ENCODE measurements at places on chromosomes 6 and 20.
A peak's percentile ranks its signal among the peaks of the same experiment; 100 is the strongest.

DNA sequence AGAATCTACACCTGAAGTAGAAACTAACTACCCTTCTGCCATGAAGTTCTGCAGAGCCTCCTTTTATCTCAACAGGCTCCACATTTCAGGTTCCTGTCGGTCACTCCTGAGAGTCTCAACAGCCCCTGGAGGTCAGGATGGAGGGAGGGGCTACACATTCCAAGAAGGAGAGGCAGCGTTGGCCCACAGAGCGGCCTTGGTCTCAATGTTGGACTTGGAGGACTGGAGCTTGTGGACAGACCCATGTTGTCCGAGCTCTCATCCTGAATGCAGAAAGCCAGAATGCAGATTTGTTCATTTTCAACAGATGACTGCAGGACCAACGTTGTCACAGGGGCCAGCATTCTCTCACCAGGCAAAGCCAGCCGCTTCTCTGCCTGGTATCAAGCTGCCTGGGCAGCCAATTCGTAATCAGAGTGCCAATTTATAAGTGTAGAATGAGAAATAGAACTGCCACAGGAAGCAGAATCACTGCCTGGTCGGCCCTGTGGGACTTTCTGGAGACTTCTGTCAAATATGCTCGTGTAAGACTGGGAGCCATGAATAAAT is 212.5 kb upstream of the SNX9 start:
- DNase-seq, result no peak

GRCh38 chr6:56595490-56596122 is 47.1 kb downstream of the DST start:
- peak; percentile 62 for DNase-seq

DNA sequence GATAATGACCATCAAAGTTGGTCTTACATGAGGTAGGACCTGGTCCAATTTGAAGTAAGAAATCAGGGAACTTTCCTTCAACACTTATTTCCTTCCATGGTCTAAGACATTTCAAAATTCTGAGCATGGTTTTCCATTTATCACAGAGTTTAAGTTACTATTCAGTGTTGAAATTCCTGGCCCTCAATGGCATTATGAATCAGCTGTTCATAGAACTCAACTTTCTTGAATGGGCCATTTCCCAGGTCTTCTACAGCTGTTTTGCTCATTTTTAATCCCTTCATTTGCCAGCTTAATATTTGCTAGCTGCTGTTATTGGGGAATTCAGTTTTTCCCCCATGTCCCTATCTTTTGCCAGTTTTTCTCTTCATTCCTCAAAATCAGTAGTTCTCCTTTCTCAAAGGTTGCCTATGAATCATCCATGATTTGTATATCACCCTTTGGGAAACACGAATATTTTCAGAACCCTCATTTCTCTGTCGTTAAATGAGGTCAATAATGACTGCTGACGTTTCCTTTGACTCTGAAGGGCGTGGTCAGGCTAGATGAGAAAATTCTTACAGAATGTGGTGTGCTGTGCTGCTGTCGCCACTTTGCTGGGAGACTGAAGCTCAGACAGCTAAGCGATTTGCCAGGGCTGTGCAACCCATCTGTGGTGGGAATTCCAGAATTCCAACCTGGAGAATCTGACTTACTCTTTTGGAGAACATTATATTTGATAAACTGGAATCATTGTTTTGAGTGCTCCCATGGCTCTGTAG is 216.5 kb upstream of the FLRT3 start:
- DNase-seq, result no peak

- no peak for DNase-seq
These were observed 78.2 kb upstream of the TBX18 start for GRCh38 chr6:84842525-84843166.

GRCh38 chr6:166582258-166582657 is 4.2 kb downstream of the RAMACL start:
- DNase-seq, result no peak

- DNase-seq, result peak; percentile 6
These were observed 354.8 kb downstream of the BTBD9 start for GRCh38 chr6:38284802-38285394.

DNA sequence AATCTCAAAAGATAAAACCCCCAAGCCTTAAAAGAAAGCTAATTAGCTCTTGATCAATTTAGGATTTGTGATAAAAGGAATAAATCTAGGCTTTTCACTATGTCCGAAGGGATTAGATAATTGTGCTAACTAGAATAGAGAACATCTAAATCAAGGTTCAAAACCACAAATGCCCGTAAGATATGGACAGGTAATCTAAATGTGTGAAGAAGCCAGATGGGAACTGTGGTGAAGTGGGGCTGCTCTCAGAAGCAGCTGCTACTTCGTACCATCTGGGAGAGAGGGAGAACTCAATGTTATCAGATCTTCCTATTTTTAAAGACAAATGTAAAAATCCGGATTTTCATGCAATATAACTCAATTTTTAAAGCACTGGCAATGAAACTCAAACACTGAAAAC is 44.2 kb downstream of the NCOA6 start:
- DNase-seq, result no peak

GRCh38 chr6:149055195-149055899 is 262.2 kb upstream of the TAB2 start:
- peak; percentile 58 for DNase-seq

DNA sequence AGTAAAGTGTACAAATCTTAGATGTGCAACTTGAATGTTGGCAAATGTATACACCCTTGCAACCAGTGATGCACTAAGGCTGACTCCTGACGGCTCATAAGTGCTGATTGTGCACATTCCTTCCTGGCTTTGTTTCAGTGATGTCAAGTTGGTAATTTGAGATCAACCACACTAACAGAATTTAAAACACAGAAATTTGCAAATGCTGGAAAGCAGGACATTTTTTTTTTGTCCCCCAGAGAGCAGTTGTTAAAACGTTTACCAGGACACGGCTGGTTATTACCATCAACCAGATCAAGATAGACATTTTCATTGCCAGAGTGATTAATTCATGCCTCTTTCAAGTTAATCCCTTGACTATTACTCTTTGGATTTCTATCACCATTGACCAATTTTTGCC is 735.6 kb downstream of the RFPL4B start:
- DNase-seq, result no peak

DNA sequence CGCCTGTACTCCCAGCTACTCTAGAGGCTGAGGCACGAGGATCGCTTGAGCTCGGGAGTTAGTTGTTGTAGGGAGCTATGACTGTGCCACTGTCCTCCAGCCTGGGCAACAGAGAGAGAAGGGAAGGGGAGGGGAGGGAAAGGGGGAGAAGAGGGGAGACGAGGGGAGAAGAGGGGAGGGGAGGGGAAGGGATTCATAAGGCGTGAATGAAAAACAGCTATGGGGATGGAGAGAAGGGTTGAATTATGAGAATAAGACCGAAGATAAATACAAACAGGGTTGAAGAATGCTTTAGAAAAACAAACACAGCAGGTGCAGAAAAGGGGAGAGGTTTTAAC is 106.0 kb downstream of the TRIM27 start:
- DNase-seq, result no peak

- no peak for DNase-seq
These were observed at the start of gene CYP24A1 for GRCh38 chr20:54173653-54174456. CYP24A1 (minus strand) TSS chr20:54173986; CDS start chr20:54173579, 407 bp downstream.

DNA sequence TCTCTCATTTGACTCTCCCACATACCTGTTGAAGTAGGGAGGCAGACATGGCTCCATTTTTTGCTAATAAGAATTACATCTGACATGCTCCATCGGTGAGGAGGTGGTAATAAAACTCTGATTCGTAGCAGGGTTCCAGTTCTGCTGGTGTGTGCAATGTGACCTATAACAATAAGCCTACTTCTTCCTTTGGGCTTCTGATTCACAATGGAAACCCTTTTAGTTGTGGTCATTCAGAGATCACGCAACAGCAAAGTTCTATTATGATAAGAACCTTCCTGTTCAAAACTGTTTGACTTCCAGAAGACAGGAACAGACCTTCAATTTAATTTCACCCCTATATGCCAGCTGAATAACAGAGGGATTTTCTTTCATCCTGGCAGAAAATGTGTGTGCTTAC is 31.4 kb upstream of the GSTA4 start:
- peak; percentile 13 for DNase-seq

GRCh38 chr6:129749749-129750120 is 39.8 kb upstream of the ARHGAP18 start:
- peak; percentile 24 for DNase-seq
